ENCODE measurements at places on chromosomes 2 and 18.

DNA sequence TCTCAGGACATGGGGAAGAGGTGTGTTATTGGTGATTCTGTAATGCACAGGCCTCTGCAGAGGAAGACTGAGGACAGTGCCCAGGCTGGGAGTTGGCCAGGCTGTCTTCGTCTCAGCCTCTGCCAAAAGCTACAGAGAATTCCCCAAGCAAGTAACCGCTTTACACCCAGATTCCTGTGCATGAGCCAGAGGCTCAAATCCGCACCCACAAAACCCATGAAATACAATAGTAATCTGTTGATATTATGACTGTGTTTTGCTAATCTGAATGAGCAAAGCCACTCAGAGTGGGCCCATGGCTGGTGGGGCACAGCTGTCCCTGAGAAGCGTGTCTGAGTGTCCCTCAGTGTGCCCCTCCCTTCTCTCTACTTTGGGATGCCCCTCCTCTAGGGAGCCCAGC lies 149.5 kb upstream of the PXDN start:
- DNase-seq = no peak

- DNase-seq = no peak
Observed at GRCh38 chr18:6810191-6810590, 80.7 kb downstream of the ARHGAP28 start.

DNA sequence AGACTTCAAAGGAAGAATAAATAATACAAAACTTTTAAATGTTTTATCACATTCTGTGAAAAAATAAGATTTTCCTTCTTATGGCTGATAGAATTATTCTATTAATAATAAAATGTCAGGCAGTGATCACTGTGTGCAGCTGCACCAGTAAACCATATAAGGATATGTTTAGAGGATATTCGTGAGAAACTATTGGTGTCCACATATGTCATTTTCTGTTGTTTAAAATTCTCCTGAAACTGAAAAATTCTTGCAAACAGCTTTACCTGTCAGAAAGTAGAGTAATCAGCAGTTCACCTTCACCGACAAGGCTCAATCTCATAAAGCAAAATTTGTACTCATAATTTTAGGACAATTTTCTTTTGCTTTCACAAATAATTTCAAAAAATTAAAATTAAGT lies 170.1 kb upstream of the KCNH7 start:
- DNase-seq = no peak

GRCh38 chr2:9965119-9965822 lies 13.8 kb downstream of the GRHL1 start:
- peak; percentile 26 for DNase-seq

DNA sequence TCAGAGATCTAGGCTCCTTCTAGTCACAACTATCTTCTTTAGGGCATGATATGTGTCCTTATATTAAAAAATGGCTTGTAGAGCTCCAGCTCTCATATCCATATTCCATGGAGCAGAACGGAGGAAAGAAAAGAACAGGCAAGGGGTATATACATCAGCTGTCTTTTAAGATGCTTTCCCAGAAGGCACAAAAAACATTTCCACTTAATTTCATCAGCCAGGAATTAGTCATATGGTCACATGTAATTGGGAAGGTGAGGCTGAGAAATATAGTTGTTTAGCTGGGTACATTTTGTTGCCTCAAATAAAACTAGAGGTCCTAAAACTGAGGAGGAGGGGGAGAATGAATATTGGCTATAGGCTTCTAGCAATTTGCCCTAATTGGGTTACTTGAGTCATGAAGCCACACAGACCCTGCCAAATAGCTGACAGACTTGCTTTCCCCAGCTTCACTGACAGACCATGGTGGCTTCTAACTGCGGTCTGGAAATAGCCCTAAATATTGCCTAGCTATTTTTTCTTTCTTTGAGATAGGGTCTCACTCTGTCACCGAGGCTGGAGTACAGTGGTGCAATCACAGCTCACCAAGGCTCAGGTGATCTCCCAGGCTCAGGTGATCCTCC lies 20.0 kb downstream of the MAIP1 start:
- no peak for DNase-seq

DNA sequence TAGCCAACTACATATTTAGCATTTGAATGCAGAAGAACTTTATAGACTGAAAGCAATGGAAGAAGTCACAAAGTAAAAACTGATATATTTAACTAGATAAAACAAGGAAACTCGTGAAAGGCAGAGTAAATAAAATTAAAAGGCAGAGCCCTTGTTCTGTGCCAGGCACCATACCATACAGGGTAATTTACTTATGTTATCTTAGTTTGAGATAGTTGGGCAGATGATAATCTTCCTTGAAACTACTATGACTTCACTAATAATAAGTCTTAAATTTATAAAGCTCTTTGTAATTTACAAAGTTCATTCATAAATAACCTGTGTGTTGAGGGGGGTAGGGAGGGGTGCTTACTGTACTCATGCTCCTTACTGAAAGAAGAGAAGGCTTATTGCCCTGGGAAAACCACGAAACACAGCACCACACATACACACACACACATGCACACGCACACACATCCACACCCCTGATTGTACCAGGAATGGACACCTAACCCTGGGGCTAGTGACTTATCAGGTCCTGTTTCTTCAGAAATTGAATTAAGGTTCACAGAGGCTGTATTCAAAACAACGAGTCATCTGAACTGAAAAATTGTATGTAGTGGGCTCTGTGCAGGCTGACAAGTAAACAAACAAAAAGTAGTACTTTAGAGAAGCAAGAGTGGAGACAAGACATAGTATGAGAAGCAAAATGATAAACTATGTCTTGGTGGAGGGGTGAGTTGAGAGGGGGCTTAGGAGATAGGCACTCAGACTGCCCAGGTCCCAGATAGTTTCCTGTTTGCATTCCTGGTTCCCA lies 38.1 kb downstream of the AGFG1 start:
- DNase-seq = no peak

- no peak for DNase-seq
Observed at GRCh38 chr2:26523750-26524149, 45.8 kb upstream of the OTOF start.

DNA sequence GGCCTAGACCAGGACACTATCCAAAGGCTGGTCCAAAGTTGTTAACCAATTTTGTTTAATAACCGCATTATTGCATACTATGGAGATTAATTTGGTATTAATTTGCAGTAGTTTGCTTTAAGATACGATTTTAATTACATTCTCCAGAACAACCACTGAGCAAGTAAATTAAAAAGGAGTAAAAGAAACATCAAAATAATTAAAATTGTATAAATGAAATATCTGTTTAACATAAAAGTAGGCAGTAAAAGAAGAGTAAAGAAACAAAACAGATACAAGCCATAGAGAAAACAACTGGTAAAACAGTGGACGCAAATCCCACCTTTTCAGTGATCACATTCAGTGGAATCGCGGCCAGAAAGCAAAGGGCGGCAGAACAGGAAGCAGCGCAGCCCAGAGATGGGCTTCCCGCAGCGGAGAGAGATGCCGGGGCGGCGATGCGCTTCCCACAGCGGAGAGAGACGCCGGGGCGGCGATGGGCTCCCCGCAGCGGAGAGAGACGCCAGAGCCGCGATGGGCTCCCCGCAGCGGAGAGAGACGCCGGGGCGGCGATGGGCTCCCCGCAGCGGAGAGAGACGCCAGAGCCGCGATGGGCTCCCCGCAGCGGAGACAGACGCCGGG lies 176.8 kb downstream of the RTP5 start:
- DNase-seq = no peak

- DNase-seq = peak; percentile 8
Observed at GRCh38 chr2:3956892-3957291, 253.5 kb downstream of the DCDC2C start.

DNA sequence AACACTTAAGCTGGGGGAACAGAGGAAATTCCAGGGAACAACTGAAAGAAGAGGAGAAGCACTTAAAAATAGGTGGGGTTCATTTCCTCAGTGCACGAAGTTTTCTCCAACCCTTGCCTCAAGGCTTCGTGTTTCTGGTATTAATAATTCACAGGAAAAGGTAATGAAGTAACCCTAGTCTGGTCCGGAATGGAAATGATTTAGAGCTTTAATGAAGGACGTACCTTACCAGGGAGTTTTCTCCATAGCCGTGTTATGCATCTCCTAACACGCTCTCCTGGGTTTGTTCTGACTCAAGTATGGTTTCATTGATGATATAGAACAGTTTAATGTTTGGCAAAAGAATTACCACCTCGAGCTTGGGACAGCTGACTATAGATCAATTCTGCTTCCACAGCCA lies 214.2 kb downstream of the MTX2 start:
- DNase-seq = no peak

DNA sequence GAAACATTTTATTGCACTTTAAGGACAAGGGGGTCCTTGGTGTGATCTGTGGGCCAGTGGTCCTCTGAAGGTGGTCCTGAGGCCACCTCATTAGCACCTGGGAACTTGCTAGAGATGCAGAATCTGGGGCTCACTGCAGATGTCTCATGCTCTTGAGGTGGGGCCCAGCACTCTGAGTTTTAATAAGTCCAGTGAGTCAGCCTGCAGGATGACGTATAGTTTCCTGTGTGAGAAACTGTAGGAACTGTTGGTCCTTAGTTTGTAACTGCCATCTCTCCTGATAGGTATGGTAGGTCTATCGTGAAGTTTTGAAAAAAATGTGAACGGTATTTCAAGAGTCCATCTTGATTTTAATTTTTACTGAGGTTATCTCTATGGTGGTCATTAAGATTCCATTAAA lies 2.8 kb downstream of the TRPM8 start:
- no peak for DNase-seq

DNA sequence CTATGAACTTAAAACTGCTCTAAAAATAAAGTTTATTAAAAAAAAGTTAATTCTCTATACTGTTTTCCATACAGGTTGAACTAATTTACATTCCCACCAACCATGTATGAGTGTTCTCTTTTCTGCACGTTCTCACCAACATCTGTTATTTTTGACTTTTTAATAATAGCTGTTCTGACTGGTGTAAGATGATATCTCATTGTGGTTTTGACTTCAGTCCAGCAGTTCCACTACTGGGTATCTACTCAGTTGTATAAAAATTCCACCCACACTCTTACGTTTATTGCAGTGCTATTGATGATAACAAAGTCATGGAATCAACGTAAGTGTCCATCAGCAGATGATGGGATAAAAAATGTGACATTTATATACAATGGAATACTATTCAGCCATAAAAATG lies 33.7 kb downstream of the SPAG16 start:
- no peak for DNase-seq

- no peak for DNase-seq
Observed at GRCh38 chr2:217695033-217695520, 307.7 kb downstream of the TNS1 start.

DNA sequence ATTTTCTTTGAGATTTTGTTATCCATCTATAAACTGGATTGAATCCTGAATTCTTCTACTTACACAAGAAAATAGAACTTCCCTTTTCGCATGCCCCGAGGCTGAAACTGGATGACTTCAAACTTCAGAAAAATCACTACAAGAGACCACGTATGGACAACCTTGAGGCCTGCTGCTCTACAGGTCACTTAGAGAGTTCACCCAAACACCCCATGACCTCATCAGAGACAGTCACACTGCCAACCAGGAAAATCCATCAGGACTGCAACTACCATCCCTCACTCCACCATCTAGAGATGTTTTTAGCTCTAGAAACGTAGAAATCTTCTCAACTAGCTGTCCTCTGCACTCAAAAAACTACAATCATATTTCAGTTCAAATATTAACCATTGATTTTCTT lies 18.6 kb upstream of the GPC1 start:
- no peak for DNase-seq

DNA sequence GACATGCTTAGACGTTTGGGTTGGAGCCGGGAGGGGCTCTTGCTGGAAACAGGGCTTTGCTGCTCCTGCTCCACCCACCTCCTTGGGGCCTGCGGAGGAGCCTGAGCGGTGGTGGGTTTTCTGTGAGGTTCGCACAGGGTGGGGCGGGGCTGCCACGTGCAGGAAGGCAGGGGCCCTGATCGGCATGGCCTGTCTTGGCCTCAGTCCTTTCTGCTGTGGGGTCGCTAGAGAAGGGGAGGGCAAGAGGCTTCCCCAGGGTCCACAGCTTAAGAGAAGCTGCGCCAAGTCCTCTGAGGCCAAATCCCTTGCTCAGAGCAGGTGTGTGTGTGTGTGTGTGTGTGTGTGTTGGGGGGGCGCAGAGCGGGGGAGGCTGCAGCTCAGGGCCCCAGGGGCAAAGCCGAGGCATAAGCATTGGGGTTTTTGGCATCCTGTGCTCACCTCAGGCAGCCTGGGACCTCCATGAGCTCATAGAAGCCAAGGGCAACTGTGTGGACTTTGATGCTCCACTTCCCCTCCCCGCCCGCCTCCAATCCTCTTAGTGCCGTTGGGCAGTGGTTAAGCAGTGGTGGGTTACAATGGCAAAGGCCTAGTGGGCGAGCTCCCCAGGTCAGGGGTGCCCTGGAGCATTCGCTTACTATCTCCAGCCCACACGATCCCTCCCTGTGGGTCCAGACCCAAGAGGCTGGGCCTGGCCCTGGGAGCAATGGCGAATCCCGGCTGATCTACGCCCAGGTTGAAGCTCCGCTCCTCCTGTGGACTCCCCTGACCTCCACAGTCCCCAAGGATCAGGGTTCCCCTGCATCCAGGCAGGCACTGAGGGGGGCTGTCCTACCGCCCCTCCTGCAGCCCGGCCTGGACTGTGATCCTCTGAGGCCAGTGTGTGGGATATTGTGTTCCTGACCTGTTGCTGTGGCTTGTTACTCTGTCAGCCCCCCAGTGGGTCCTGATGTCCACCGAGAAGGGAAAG lies 28.9 kb downstream of the TOGARAM2 start:
- no peak for DNase-seq

DNA sequence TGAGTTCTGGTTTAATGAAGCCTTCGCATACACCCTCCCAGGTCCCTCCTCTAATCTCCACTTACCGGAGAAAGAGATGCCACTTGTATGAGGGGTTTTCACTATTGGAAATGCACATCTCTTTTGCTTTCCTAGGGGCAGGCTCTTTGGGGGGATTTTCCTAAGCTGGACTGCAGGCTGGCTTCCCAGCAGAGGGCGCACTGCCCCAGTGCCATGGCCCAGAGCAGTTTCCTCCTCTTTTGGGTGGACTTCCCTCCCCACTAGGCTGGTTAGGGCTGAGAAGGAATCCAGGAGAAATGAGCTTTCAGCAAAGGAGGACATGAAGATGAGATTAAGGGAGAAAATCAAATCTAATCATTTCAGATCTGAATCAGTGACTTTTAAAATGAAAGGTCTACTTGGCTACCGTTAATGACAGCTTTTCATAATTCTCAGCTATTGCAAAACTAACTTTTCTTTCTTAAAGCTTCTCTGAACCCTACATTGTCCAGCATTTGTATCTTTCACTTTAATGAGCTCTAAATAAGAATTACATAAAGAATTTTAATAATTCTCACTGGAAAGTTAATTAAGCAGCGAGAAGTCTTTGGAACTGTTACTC lies 784.1 kb upstream of the FANCL start:
- DNase-seq = peak; percentile 39

GRCh38 chr18:21359746-21360145 lies 117.7 kb downstream of the GREB1L start:
- DNase-seq = no peak

GRCh38 chr2:1607971-1608688 lies 136.2 kb downstream of the PXDN start:
- DNase-seq = no peak

Measured in RPMI8226 (cell line).